ENCODE measurements at places on chromosomes 1 and 21. TPM values are rescaled to one million over a fixed set of nuclear protein-coding genes. Genes with fewer than 3 reads are reported as not detected.

GRCh38 chr1:34696230-34696629 lies 58.6 kb upstream of the GJB5 start:
- DNase-seq, result no peak
- H3K27me3 ChIP-seq, result peaks cover 7% of the 10 kb centered on the region

DNA sequence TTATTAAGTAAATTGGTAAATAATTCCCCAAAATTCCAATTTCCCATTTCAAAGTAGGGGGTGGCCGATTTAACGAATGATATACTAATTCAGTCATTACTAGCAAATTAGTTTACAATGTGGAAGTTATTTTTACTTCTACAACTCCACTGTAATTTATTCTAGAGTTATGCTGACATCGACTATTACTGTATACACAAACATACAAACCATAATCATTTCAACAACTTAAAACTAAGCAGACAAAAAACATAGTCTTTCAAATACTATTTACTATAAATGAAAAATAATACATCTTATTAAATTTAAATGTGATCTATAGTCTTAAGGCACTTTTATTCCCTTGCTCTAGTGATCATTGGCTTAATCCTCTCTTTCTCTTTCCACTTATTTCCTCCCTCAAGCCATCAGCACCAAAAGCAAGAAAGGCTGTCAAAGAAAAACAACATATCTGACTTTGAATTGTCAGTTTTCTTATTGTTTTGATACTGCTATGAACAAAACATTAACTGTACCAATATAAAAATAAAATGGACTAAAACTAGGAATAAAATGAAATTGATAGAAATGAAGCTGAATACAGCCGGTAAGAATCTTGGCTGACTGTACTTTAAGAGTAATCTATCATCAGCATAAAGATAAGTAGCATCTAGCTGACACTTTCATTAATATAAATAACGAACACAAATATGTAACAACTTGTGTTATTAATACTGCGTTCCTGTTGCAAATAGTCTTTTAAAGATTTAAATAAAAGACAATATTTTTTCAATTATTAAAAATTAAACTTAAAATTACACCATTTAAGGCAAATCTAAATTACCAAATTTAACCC lies 4.1 kb downstream of the CDC42BPA start:
- H3K27me3 ChIP-seq, result peaks cover 49% of the 10 kb centered on the region
- peaks cover 19% of the 10 kb centered on the region for H3K4me1 ChIP-seq
- no peak for DNase-seq

DNA sequence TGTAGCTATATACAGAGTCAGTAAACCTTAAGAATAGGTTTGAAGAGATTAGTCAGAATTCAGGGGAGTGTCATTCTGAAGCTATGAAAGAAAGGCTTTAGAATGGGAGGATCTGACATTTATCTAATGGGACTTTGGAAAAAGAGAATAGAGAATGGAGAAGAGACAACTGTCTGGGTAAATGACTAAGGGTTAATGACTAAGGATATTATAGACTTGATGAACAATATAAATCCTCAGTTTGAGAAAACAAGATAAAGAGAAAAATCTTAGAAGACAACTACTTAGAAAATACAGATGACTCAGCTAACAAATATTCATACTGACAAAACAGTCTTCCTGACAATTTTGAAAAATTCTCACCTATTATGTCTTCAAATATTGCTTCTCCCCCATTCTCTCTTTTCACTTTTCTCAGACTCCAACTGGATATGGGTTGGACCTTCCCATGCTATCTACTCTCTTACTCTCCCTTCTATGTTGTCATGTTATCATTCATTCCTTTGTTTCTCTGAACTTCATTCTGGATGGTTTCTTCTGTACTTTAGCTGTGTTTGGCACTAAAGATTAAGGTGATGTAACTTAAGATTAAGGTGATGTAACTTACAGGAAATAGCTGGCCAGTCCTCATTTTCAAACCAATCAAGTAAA lies 20.4 kb downstream of the SLC16A1 start:
- peaks cover 54% of the 10 kb centered on the region for H3K4me1 ChIP-seq
- H3K27me3 ChIP-seq, result no peaks in the 10 kb centered on the region

- no peak overlapping the region for H3K4me3 ChIP-seq
- H3K36me3 ChIP-seq, result peaks cover 2% of the 10 kb centered on the region
- DNase-seq, result no peak
Measured at GRCh38 chr1:25692560-25692959, 76.0 kb downstream of the MAN1C1 start.

DNA sequence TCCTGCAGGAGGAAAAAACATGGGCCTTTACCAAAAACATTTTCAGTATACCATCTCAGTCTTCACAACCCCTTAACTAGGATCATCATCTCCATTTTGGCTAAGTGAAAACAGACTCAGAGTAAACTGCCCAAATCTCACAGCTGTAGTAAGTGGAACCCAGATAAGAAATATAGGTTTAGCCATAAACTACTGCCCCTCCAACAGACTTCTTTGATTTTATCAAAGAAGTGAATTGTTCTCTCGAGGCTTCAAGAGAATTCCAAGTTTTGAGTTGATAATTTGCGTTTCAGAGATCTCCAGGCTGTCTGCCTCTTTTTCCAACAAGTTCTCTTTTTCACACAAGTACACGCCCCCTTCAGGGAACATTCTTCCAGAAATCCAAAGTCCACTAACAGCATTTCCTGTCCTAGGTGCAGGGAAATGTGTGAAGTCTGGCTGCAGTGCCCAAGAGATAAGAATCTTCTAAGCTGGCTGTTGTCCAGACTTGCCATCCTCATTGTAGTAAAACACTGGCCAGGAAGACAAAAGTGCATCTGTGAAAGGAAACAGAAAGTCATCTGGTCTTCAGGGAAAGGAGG lies 30.8 kb downstream of the RNF19B start:
- peaks cover 38% of the 10 kb centered on the region for H3K4me1 ChIP-seq
- no peak overlapping the region for H3K4me3 ChIP-seq
- H3K27me3 ChIP-seq, result no peaks in the 10 kb centered on the region
- peaks cover 35% of the 10 kb centered on the region for H3K36me3 ChIP-seq
- DNase-seq, result no peak
- H3K27ac ChIP-seq, result no peak overlapping the region

DNA sequence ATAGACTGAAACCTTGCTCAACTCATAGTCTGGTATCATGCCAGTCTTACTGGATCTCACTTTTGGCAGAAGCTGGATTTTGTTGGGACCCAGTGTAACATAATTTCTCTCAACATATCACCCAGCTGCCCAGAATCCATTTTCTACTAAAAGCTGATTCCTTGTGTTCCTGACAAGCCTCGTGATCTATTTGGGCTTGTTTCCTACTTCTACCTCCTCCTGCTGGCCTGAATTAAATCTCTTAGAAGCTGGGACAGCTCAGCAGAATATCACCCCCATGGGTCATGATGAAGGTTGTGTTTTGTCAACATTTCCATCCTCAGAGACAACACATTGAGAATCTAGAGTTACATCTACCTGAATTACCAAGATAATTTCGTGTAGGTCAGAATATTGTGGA lies 7.7 kb downstream of the GOLT1A start:
- no peak overlapping the region for H3K27ac ChIP-seq
- no peaks in the 10 kb centered on the region for H3K36me3 ChIP-seq
- H3K4me1 ChIP-seq, result no peaks in the 10 kb centered on the region

DNA sequence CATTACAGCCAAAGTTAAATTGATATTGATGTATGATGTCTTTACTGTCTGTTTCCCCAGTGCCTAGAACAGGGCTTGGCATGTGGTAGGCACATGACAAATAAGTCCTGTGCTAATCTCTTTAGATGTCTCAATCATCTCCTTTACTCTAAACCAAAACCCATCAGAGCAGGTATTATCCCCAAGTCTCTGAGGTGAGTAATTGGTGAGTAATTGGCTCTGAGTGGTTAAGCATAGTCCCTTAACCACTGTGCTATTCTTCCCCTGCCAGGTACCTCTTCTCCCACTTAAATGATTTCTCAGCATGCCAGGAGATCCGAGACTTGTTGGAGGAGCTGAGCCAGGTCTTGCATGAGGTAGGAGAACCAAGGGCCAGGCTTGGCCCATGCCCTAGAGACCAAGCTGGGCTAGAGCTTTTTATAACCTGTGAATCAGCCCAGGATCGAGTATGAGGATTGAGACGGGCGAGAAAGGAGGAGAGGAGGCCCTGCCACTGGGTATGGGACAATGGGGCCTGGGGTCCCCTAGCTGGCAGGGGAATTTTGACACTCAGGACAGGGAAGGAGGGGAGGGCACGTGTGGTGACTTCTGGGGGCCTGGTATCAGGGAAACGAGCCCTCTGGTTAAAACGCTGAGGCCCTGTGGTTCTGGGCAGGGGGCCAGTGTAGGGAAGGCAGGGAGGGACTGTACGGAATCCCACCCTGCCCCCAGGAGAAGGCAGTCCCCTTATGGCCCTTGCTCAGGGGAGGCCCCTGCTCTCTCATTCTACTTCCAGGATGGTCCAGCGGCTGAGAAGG lies 4.5 kb downstream of the CNKSR1 start:
- no peaks in the 10 kb centered on the region for H3K36me3 ChIP-seq
- no peak for DNase-seq
- no peaks in the 10 kb centered on the region for H3K27me3 ChIP-seq

GRCh38 chr1:5688081-5689077 lies 303.8 kb downstream of the NPHP4 start:
- no peak overlapping the region for H3K4me3 ChIP-seq
- H3K36me3 ChIP-seq, result no peaks in the 10 kb centered on the region
- H3K27ac ChIP-seq, result no peak overlapping the region
- no peaks in the 10 kb centered on the region for H3K4me1 ChIP-seq

GRCh38 chr1:1332774-1333480 lies 1.8 kb downstream of the TAS1R3 start:
- no peaks in the 10 kb centered on the region for H3K4me1 ChIP-seq
- H3K27ac ChIP-seq, result no peak overlapping the region
- H3K4me3 ChIP-seq, result no peak overlapping the region
- H3K36me3 ChIP-seq, result no peaks in the 10 kb centered on the region
- H3K27me3 ChIP-seq, result no peaks in the 10 kb centered on the region
- DNase-seq, result no peak

GRCh38 chr21:31022306-31022705 lies 16.0 kb downstream of the KRTAP19-8 start:
- DNase-seq, result no peak
- H3K27ac ChIP-seq, result no peak overlapping the region
- H3K27me3 ChIP-seq, result peaks cover 11% of the 10 kb centered on the region

- H3K4me3 ChIP-seq, result no peak overlapping the region
- no peak for DNase-seq
- peaks cover 9% of the 10 kb centered on the region for H3K27me3 ChIP-seq
- no peak overlapping the region for H3K27ac ChIP-seq
Measured at GRCh38 chr1:153095764-153096163, 1.4 kb upstream of the SPRR2E start.

OR14K1 gene
- total RNA-seq, result not detected

SLC25A34 gene
- 1.9 TPM for total RNA-seq

RSPO1 gene
- not detected for total RNA-seq

NBPF4 gene
- total RNA-seq, result not detected

DDR2 gene
- 0.18 TPM for total RNA-seq

LCK gene
- total RNA-seq, result 474 TPM

HCRTR1 gene
- not detected for total RNA-seq

TPTE gene
- total RNA-seq, result not detected

C2CD4D gene
- 3.7 TPM for total RNA-seq

All from activated CD4-positive, alpha-beta memory T cell treated with anti-CD3 and anti-CD28 coated beads, Interleukin-2, amount 10 ng/mL, durations not matched to agents 7 days and 5 days (primary cell).